Left ventricle myocardium superior (tissue), 1 donor: ENCODE measurements at places on chromosomes 3 and 15. TPM values are rescaled to one million over a fixed set of nuclear protein-coding genes. Genes with fewer than 3 reads are reported as not detected.

Gene GOLGA8S
- total RNA-seq = 0.40 TPM

Gene TMEM158
- total RNA-seq = 0.82 TPM

Gene VIPR1
- total RNA-seq = 2.2 TPM

Gene ZXDC
- total RNA-seq = 17.9 TPM

Gene LINGO1
- 1.7 TPM for total RNA-seq

Gene GOLGA6A
- total RNA-seq = not detected

Gene ANKRD63
- 1.0 TPM for total RNA-seq

Gene DNAJA4
- total RNA-seq = 85.9 TPM

DNA sequence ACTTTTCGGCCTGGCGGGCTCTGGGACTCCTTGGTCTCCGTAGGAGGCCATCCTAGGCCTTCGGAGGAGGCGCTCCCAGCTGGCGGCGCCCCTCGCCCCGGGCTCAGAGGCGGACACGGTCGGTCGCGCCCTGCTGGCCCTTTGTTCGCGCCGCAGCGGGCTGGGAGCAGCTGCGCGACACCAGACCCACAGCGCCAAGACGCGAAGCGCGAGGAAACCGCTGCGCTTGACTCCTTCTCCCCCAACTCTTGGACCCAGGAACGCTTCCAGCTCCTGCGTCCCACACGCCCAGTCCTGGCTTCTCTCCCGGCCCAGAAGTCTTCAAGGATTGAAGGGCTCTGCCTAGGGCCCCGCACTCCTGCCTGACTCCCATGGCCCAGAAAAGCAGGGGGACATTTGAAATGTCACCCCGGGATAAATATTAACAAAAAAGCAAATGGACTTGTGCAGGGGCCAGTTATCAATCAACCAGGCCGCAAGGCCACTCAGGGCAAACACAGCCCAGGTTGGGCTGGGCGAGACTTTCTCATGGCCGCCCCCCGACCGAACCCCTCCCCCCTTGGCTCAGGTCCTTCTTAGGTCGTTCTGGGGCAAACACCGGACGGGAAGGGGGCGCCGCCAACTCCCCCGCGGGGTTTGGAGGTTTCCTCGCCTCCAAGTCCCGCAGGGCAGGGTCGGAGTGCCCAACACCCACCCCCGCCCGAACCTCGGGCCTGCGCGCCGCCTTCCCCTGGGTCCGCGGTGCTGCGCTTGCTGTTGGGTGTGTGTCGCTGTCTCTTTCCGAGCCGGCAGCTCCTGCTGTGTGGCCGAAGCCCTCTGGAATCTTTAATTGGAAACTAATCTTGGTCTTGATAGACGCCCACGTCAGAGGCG, 5.1 kb downstream of the ONECUT1 start:
- no peak for DNase-seq

DNA sequence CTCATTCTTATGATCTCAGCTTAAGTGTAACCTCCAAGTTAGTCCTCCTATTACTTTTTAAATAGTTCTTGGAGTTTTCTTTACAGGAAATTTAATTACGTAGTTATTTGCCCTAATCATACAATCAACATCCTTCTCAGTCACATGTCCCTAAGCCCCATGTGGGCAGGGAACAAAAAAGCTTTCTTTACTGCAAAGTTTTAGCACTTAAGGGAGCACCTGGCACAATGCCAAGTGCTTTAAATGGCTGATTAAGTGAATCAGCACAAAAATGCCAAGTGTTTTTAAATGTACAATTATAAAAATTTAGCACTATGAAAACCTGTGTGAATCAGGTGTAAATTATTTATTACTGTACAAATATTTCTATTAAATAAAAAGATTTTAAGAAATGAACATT, 445.3 kb downstream of the C3orf38 start:
- DNase-seq = no peak

DNA sequence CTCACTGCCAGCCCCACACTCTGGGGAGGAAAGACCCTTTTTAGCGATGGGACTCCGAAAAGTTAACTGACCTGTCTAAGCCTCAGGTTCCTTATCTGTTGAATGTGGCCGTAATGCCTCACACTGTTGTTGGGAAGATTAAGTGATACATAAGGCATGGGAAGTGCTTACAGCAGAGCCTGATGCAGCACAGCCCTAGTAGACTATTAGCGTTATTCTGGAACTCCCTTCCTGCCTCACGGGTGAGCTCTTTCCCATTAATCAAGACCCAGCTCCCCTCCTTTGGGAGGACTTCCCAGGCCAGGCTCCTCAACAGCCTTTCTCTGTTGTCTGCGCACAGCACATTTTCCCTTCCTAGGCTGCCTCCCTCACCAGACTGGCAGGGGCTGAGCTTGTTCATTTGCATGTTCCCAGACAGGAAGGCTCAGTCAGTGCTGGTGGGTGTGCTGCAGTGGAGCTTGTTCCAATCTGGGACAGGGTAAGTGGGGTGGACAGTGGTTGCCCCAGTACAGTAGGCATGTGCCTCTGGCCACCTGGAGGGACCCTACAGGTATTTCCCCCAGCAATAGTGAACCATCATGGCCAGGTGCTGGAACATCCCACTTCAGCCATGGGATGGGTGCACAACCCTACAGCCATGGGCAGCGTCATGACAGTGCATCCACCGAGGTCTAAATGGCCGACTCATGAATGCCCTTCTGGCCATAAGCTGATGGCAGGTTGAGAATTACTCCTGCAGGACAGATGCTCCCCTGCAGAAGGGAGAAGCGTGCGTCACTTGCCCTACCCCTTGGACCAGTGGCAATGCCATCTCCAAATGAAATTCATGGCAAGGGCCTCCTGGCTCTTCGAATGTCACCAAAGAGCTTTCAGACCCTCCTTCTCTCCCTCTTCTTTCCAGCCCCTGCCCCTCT, 5.8 kb upstream of the PSTPIP1 start:
- no peak for DNase-seq

DNA sequence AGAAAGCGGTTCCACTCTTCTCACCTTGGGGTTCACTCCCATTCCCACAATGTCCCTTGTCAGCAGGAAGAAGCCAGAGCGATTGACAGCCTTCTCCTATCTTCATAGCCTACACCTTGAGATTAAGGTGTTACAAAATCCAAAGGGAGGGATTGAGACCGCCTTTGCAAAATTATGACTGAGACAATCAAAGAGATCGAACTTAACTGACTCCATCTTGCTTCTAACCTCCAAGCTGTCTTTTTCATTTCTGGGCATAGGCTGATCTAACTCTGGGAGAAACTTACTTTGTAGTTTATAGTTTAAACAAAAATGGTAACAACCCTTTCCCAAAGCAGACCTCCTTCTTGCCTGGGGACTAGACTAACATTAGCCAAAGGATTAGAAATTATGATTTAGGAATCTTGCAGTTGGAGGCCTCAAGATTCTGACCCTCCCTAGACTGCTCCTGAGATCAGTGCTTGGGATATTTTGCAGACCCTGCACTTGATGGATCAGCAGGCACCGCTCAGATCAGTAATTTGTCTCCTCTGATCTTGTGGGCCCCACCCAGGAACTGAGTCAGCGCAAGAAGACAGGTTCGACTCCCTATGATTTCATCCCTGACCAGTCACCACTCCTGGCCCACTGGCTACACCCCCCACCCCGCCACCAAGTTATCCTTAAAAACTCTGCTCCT, 40.0 kb downstream of the PAQR5 start:
- no peak for DNase-seq

- no peak for DNase-seq
These were observed 174.8 kb upstream of the UBE2E2 start for GRCh38 chr3:23028294-23028693.

DNA sequence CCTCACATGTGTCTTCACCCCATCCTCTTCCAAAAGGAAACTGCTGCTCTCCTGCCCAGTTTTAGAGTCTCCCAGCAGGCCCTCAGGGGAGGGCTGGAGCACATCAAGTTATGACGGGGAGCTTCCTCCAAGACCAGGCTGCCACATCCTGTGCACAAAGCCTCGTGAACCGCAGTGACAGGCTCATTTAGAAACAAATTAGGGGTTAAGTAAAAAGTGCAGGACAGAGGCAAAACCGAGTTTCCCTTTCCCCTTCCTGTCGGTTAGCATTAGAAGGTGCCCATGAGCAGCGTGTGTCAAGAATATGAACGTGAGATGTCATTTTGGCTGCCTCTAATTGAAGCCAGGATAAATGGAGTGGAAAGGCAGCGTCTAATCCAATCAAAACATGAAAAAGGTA, 199.7 kb downstream of the ARRDC4 start:
- DNase-seq = no peak

DNA sequence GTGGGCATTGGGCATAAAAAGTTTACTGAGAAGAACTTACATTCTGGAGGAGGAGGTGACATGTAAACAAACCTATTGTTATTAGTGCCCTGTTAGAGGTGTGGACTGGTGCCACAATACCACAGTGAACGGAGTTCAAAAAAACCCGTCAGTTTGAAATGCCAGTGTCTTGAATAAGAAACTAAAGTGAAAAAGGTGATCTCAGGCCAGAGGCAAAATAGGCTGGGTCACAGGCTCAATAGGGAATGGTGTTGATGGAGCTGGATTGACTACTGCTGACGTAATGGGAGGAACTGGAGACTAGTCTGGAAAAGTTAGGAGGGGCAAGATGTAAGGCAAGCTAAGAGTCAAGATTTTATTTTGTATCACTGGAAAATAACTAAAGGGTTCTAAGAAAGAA, 1.6 kb upstream of the DCBLD2 start:
- no peak for DNase-seq

GRCh38 chr3:49253512-49253911, 23.5 kb downstream of the C3orf62 start:
- no peak for DNase-seq

GRCh38 chr3:153209596-153209995, 47.6 kb downstream of the RAP2B start:
- no peak for DNase-seq

GRCh38 chr3:47731061-47731460, 50.6 kb downstream of the SMARCC1 start:
- no peak for DNase-seq

DNA sequence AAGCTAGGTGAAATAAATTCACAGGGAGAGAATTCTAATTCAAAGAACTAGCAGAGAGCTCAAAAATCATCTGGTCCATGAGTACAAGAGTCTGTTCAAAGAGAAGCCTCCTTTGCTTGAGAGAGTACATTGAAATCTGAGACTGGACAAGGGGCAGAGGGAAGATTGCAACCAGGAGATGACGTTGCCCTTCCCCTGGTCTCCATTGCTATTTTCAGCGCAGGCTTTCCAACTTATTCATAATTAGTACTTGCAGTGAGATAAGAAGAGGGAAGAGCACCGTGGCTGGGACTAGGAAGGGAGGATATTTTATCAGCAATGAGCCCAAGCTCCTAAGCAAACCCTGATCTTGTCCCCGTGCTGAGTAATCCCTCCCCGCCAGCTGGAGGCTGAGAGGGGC, 251.8 kb upstream of the RORA start:
- DNase-seq = no peak

- DNase-seq = no peak
These were observed 14.7 kb downstream of the LPP start for GRCh38 chr3:188168648-188169047.

DNA sequence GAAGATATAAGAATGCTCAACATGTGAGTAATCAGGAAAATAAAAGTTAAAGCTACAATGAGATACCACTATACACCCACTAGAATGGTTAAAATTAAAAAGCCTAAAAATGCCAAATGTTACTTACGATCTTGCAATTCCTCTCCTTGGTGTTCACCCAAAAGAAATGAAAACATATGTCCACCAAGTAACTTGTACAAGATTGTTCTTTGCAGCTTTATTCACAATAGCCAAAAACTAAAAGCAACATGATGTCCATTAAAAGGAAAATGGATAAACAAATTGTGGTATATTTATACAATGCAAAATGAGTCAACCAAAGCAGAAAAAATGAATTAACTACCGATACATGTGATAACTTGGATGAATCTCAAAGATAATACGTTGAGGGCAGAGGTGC, 301.6 kb upstream of the THBS1 start:
- no peak for DNase-seq

GRCh38 chr15:78200276-78200930, 34.0 kb downstream of the ACSBG1 start:
- no peak for DNase-seq

- DNase-seq = no peak
These were observed 5.7 kb upstream of the TBC1D2B start for GRCh38 chr15:78083186-78083585.

DNA sequence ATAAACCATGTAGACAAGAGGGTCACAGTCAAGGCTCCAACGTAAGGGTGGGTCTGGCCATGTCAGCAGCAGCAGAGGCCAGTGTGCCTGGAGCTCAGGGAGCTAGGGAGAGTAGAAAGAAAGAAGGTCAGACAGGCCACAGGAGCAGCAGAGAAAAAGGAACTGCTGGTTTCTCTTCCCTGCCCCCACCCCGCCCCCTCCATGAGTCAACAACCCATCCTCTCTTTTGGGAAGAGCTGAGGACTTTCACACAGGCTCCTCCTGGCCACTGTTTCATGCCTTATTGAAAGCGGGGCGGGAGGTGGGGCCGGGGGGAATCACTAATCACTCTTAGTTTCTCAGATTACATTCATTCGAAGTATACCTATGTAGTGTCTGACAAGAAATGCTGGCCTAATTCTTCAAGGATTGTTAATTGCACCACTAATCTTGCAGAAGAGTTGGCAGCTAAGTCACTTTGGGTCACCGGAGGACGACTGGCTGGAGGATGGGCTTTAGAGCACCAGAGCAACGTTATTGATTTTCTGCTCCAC, 9.1 kb upstream of the SCG3 start:
- no peak for DNase-seq

GRCh38 chr15:79615754-79616153, 183.6 kb downstream of the MINAR1 start:
- peak; percentile 47 for DNase-seq

DNA sequence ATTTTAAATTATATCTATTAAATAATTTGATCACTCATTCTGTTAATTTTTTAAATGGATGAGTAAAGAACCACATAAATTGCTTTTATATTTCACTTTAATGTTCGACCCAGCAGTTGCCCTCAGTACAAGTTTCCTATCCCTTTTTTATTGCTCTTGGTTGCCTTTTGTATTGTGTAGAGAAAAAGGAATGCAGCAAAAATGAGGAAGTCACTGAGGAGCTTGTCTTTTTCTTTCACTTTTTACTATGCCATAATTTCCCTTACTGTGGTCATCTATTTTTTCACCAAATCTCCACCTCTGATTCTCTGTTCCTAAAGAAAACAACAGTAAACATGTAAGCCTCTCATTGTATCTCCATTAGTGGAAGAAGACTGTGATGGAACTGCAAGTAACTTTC, 122.7 kb downstream of the B3GALNT1 start:
- DNase-seq = no peak

DNA sequence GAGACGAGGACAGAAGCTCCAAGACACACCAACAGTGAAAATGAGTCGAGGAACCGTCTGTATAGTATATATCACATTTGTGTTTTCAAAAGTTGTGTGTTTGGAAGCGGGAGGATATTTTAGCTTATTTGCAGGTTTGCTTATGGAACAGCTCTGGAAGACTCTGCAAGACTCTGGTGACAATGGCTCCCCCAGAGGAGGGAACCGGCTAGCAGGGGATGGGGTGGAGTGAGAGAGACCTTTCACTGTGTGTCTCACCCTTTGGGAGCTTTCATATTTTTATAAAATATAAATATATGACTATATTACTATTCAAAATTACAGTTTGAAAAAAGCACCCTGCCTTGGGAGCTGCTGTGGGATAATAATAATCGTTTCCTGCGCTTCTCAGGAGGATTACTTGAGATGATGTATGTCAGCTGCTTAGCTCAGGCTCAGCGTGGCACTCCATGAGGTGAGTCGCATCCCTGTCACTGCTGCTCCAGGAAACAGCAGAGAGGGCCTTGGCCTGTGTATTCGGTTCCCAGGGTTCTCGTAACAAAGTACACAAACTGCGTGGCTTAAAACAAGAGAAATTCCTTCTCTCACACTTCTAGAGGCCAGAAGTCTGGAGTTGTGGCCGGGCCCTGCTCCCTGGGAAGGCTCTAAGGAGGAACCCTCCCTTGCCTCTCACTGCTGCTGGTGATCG, 183.9 kb downstream of the FAM43A start:
- no peak for DNase-seq

- no peak for DNase-seq
These were observed 152.6 kb downstream of the DPH6 start for GRCh38 chr15:35393398-35393797.
